ENCODE measurements at places on chromosomes 7 and 10.

- DNase-seq, result no peak
Measured at GRCh38 chr7:77985974-77986339, 187.4 kb downstream of the PHTF2 start.

DNA sequence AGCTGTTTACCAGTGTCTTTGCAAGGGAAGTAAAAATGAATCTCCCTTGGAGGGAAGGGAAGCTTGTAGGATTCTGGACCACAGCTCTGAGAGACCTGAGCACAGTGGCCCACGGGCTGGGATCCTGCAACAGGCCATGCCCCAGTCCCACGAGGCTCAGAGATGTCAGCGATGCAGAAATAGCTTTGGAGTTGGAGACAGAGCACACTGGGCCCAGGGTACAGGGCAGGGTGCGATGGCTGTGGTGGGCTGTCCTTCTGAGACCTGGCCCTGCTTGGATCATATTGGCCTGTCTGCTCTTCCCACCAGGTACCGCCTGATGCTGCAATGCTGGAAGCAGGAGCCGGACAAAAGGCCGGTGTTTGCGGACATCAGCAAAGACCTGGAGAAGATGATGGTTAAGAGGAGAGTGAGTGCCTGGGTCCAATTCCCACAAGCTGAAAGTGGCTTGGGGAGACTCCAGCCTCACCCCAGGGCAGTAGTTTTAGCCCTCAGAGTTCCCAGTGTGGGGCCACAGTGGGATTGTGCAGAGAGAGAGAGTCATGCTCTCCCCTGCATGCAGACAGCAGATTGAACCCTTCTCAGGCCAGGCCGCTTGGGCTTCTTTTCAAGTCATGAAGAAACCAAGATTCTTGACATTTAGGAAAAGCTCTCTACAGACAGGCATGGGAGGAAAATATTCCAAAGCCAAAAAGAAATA is 13.5 kb upstream of the CSGALNACT2 start:
- no peak for DNase-seq

- no peak for DNase-seq
Measured at GRCh38 chr7:69681181-69681580, 82.9 kb downstream of the AUTS2 start.

DNA sequence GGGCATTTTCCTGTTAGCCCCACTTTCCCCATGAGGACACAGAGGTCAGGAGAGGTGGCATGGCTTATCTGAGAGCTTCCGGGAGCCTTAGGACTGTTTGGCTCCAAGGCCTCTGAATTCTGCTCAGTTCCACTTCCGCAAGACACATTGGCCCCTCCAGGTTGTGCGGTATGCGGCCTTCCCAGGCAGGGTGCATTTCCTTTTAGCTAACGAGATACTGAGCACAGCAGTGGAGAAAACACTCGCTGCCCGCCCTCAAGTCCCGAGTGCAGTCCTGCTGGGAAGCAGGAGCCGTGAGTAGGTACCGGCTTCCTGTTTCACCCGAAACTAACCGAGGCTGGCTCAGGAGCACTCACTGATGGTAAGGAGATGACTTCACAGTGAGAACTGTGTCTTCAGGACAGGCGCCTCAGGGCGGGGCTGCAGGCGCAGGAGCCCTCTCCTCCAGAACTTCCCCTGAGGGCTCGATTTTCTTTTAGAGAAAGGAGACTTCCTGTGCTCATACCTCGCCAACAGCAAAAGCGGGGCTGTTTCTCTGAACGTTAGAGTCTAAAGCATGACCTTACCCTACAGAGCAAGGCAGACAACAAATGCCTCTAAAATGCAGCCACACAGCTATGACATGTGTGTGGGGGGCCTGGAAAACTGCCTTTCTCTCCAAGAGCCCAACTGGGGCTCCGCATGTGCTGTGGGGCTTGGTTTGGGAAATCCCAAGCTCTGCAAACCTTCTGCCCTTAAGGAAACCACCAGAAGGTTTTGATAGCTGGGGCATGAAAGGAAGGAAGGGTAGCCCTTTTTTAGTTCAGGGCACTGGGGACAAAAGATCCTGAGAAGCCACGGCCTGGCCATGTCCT is 25.9 kb downstream of the RGS10 start:
- DNase-seq, result peak; percentile 59

- DNase-seq, result no peak
Measured at GRCh38 chr10:129932751-129933433, 31.2 kb downstream of the EBF3 start.

- no peak for DNase-seq
Measured at GRCh38 chr7:151832656-151833055, 44.3 kb downstream of the PRKAG2 start.

GRCh38 chr7:137850571-137850970 is 3.8 kb upstream of the DGKI start:
- DNase-seq, result no peak

GRCh38 chr10:50592961-50593418 is 30.8 kb downstream of the SGMS1 start:
- DNase-seq, result no peak

GRCh38 chr10:57162231-57162630 is 801.2 kb upstream of the ZWINT start:
- DNase-seq, result no peak

- DNase-seq, result peak; percentile 78
Measured at GRCh38 chr10:110818311-110819256, 53.1 kb upstream of the PDCD4 start.

DNA sequence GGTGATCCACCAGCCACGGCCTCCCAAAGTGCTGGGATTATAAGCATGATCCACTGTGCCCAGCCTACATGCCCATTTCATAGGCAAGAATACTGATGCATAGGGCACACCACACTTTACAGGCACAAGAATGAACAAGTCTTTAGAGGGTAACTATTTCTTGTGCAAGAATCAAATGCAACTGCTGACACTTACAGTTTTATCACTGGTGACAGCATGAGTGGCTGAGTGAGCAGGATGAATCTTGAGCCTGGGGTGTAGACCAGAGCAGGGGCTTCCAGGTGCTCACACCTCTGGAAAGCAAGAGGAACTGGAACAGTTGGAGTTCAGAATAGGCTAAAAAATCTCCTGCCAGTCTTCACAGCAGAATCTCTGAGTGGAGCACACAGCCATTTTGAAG is 287.5 kb downstream of the KCNMA1 start:
- DNase-seq, result no peak

DNA sequence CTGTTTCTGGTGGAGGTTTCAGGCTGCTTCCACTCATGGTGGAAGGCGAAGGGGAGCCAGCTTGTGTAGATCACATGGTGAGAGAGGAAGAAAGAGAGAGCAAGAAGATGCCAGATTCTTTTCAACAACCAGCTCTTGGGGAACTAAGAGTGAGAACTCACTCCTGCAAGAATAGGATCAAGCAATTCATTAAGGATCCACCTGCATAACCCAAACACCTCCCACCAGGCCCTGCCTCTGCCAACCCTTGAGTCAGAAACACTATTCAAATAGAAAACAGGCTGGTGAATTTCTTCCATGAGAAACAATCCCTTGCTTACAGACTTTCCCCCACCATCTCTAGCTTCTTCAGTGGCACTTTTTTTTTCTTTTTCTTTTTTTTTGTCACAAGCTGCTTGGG is 317.2 kb downstream of the GPR158 start:
- no peak for DNase-seq

GRCh38 chr7:157769526-157770215 is 432.9 kb downstream of the DNAJB6 start:
- no peak for DNase-seq

GRCh38 chr7:98240961-98241673 is 10.9 kb downstream of the TECPR1 start:
- DNase-seq, result peak; percentile 52

DNA sequence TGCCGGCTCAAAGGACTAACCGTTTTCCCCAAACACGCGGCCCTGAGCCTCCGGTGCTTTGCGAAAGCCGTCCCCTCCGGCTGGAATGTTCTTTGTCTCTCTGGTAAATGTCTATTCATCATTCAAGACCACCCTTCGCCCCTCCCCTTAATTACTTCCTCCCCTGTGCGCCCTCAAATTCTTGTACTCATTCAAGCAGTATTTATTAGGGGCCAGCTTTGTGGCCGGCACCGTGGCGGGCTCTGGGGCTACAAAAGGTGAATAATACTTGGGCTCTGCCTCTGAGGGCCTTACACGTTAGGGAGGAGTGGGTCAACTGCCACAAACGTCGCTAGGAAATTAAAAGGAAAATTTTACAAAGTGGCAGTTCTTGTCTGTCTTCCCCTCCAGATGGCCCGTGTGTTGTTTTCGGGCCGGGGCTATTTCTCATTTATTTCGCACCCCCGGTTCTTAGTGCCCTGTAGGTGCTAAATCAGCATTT is 1.5 kb upstream of the MEST start:
- peak; percentile 40 for DNase-seq

DNA sequence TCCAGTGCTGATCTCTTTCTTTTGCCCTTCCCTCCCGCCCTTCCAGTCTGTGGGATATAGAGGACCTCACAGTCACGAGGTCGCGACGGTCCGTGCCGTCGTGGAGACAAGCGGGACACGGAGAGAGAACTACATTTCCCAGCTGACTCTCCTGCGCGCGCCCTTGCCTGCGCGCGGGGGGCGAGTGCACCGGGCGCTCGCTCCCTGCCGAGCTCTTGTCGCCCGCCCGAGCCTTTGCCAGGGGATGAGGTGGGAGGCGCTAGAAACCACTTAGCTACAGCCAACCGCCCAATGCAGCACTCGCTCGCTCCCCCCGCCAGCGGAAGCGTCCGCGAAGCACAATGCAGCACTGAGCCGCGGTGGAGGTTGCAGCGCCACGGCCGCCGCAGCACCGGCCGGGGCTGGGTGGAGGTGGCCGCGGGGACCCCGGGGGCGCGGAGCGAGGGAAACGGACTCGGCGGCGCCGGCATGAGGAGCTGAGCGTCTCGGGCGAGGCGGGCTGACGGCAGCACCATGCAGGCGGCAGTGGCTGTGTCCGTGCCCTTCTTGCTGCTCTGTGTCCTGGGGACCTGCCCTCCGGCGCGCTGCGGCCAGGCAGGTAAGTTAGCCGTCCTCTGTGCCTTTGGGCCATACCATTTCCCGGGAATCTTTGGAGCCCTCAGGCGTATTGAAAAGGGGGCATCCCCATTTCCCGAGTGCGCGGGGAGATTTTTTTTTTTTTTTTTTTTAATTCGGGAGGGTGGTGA is at the start of gene ADAM22:
Gene ADAM22, plus strand, starts transcription at position 299 of the 746 bp plus-strand sequence. Its CDS starts 215 bp downstream, at position 514.
- DNase-seq, result peak; percentile 94

DNA sequence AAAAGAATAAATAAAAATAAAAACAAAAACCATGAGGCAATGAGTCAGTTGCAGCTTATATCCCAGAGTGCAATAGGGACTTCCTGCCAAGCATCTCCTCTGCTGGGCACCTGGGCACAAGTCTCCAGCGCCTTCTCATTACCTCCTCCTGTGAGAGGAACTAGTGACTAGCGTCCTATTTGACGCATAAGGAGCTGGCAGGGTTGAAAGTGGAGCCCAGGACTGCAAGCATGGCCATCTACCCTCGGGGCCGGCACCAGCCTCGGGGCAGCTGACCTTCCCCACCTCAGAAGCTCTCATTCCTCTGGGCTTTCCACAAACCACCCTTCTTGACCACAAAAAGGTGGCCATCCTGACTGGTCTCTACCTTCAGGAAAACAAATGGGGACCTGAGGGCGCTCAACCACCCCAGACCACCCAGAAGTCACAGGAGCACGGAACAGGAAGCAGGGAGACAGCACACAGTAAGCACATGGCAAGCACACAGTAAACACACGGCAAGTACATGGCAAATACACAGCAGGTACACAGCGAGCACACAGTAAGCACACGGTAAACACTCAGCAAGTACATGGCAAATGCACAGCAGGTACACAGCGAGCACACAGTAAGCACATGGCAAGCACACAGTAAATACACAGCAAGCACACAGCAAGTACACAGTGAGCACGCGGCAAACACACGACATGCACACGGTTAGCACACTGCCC is 19.1 kb downstream of the CTBP2 start:
- DNase-seq, result no peak

DNA sequence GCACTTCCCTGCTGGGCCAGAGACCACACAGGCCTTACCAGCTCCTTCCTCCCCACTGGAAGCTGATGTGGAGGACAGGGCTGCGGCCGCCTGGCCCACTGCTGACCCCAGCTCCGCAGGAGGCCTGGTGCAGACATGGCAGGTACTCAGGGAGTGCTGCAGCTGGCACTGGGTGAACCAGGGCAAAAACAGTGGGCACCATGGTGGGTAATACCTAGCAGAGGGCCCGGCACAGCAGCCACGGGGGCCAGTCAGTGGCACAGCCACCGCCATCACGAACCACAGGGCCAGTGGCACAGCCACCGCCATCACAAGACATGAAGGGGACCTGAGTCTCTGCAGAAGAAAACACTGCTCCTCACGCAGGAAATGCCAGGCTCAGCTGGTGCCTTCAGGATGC is 152.6 kb upstream of the PPP2R2D start:
- DNase-seq, result no peak

GRCh38 chr7:155769701-155770100 is 42.6 kb downstream of the SHH start:
- no peak for DNase-seq

DNA sequence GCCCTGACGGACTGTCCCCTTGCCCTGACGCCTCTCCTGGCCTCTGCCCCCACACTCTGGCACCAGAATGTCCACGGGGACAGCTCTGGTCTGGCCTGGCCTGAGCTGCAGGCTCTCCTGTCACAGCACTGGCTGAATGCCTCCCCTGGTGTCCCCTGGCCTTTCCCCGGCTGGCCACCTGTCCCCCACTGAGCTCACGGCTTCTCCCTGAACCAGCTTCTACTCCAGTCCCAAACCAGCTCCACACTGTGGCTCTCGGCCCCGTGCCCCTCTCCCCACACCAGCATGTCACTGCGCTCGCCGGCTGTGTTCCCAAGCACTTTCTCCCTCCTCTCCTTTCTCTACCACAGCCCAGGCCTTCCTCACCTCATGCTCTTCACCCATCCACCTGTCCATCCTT is 386.4 kb downstream of the DNAJB6 start:
- DNase-seq, result no peak

DNA sequence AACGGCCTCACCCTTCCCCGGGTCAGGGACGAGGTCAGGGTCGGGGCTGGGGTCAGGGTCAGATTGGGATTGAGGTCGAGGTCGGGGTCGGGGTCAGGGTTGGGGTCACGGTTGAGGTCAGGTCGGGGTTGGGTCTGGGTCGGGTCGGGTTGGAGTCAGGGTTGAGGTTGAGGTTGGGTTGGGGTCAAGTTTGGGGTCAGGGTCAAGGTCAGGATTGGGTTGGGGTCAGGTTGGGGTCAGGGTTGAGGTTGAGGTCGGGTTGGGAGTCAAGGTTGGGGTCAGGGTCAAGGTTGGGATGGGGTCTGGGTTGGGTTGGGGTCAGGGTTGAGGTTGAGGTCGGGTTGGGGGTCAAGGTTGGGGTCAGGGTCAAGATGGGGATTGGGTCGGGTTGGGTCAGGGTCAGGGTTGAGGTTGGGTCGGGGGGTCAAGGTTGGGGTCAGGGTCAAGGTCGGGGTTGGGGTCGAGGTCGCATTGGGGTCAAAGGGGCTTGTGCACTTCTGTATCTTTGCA is 131.4 kb downstream of the VIPR2 start:
- no peak for DNase-seq

DNA sequence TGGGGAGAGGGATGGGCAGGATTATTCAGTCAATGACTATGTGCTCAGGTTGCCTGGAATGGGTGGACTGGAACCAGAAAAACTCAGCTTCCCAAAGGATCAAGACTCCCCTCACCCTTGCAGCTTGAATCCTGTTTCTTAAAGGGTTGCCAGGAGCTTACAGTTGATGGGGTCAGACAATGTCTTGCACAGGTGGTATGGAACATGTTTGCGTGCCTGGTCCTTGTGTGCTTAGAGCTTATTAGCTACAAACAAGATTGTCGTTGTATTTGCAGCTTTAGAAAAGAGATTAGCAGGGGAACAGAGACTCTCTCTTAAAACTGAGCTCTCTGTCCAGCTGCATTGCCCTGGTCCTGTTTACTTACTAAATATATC is 56.9 kb downstream of the PRR15 start:
- no peak for DNase-seq

- no peak for DNase-seq
Measured at GRCh38 chr10:22643116-22643515, 71.3 kb downstream of the PIP4K2A start.

All from upper lobe of left lung (tissue), 6 donors.